ENCODE measurements at places on chromosomes 16 and 17.

DNA sequence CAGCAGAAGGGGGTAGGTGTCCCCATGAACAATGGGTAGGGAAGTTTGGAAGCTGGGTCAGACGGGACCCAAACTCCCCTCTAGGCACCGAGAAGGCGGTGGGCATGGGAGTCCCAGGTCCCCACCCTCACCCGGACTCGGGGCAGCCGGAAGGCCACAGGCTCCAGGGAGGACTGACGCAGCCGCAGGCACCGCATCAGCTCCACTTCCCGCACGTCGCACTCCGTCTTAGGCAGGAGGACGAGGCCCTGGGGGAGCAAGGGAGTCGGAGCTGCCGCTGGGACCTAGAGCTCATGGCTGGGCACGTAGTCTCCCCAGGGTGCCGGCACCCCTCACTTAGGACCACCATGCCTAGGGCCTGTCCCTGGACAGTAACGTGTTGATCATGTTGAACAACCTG lies 7.1 kb upstream of the PAM16 start:
- no peak for DNase-seq

GRCh38 chr16:76899767-76900166 lies 291.2 kb upstream of the MON1B start:
- DNase-seq, result no peak

DNA sequence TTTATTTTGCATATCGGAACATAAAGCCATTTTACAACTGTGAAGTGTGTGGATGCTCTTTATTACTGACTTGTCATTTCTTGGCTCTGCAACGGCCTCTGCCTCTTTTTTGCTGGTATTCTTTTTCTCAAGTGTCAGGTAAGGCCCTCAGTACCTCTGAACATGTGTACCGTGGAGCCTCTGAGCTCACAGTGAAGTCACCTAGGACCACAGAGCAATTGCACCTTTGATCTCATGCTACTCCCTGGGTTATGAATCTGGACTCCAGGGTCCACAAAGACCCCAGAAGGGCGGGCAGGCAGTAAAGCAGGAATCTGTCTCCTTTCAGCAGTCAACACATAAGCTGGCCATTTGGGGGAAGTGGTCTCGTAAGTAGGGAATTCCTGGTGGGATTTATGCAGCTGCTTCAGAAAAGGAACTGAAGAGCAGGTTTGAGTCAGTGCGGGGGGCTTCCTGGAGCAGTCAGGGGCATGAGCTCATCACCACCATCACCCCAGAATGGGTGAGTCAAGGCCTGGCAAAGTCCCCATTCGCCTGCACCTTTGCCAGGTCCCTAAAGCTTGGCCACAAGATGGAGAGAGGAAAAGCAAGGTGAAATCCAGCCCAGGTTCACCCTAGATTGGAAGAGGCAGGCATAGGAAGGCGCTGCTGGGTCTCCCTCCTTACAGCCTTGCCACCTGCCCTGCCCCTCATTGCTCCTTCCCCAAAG lies 33.0 kb downstream of the TBX4 start:
- DNase-seq, result no peak

DNA sequence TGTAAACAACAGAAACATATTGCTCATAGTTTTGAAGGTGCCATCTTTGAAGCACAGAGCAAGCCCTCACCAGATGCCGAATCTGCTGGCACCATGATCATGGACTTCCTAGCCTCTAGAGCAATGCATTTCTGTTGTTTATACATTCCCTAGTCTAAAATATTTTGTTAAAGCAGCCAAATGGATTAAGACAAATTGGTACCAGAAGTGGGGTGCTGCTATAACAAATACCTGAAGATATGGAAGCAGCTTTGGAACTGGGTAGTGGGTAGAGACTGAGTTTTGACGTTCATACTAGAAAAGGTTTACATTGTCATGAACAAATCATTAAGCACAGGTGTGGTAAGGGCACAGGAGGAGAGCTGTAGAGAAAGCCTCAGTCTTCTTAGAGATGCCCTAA lies 13.6 kb downstream of the SGF29 start:
- DNase-seq, result no peak

GRCh38 chr17:31548709-31549108 lies 157.2 kb downstream of the RAB11FIP4 start:
- DNase-seq, result no peak

GRCh38 chr16:84800158-84800978 lies 19.4 kb upstream of the CRISPLD2 start:
- no peak for DNase-seq

DNA sequence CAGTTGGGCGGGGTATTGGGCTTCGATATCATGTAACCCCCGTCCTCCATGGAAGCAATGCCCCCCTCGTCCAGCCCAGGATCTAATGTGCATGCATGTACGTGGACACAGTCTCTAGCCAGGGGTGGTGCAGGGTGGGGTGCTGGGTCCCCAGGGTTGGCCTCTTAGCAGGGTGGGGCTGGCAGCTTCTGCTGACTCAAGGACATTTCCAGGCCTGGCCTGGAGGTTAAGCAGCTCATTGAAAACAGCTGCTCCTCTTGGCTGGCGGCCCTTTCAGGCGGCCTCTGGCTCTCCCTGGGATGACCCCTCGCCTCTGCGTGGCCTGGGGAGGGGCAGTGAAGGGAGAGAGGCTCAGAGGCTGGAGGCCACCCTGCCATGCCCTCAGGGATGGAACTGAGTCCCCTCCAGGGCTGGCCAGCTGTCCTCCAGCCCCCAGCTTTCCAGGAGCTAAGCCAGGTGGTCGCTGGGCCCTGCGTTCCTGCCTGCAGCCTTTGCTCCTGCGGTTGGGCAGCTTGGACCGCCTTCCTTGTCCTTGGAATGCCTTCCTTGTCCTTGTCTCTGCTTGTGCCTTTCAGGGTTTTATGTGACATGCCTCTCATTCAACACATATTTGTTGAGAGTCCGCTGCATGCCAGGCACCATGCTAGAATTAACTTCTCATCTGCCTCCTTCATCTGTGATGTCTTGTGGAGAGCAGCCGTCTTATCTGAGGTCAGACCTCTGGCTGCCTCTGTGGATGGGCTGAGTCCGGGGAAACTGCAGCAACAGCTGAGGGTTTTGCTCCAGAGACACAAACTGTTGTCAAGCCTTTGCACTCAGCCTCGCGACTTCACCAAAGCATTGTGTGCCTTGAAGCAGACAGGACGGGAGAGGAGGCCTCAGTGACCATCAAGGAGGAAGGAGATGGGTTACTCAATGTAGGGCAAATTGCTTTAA lies 26.6 kb downstream of the MRC2 start:
- no peak for DNase-seq

DNA sequence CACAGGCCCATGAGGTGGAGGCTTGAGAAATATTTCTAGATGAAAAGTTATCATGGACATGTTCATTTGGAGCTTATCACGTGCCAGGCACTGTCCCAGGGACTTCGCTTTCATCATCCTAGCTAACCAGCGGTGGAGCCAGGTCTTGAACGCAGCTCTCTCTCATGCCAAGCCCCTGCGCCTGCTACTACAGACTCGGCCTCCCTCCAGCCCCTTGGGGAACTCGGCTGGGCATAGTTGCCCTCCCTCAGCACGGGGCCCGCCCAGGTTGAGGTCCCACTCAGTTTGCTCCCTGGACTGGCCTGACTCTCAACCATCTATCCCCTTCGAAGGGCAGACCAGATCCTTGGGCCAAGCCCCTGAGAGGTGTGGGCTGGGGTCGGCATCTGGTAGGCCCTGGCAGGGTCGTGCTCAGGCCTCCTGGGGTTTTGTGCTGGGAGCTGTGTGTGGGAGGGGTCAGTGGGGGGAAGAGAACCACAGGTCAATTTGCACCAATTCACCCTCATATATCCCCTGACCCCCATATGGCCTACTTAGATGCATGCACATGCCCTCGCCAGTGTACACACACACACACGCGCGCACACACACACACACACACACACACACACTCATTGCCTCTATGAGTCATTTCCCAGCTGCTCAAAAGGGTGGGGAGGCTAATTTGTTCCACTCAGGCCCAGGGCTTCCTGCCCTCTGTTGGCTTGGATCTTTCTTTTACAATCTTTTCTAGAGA lies 12.1 kb upstream of the SCN4A start:
- no peak for DNase-seq

Data from activated CD8-positive, alpha-beta memory T cell treated with anti-CD3 and anti-CD28 coated beads, Interleukin-2, amount 50 U/mL, for 48 hours (primary cell).